Pancreas (tissue), 10 donors: ENCODE measurements at places on chromosomes 7 and 10. TPM values are rescaled to one million over a fixed set of nuclear protein-coding genes. Genes with fewer than 3 reads are reported as not detected.

- no peaks in the 10 kb centered on the region for H3K36me3 ChIP-seq
- no peaks in the 10 kb centered on the region for H3K4me1 ChIP-seq
- no peaks in the 10 kb centered on the region for H3K27me3 ChIP-seq
- H3K27ac ChIP-seq: no peak overlapping the region
- DNase-seq: no peak
- no peak overlapping the region for H3K4me3 ChIP-seq
Observed at GRCh38 chr10:62655337-62655994, 149.1 kb upstream of the ADO start.

- H3K4me3 ChIP-seq: no peak overlapping the region
- H3K36me3 ChIP-seq: no peaks in the 10 kb centered on the region
- no peaks in the 10 kb centered on the region for H3K27me3 ChIP-seq
- H3K4me1 ChIP-seq: no peaks in the 10 kb centered on the region
- H3K27ac ChIP-seq: no peak overlapping the region
Observed at GRCh38 chr10:114584419-114584818, 73.7 kb downstream of the ABLIM1 start.

- no peak overlapping the region for H3K27ac ChIP-seq
- H3K36me3 ChIP-seq: no peaks in the 10 kb centered on the region
- H3K4me3 ChIP-seq: no peak overlapping the region
Observed at GRCh38 chr7:116708248-116708647, 36.3 kb downstream of the MET start.

GRCh38 chr7:37281368-37282092 is 167.1 kb downstream of the ELMO1 start:
- no peaks in the 10 kb centered on the region for H3K27me3 ChIP-seq
- no peak overlapping the region for H3K27ac ChIP-seq
- H3K36me3 ChIP-seq: no peaks in the 10 kb centered on the region
- no peak overlapping the region for H3K4me3 ChIP-seq

DNA sequence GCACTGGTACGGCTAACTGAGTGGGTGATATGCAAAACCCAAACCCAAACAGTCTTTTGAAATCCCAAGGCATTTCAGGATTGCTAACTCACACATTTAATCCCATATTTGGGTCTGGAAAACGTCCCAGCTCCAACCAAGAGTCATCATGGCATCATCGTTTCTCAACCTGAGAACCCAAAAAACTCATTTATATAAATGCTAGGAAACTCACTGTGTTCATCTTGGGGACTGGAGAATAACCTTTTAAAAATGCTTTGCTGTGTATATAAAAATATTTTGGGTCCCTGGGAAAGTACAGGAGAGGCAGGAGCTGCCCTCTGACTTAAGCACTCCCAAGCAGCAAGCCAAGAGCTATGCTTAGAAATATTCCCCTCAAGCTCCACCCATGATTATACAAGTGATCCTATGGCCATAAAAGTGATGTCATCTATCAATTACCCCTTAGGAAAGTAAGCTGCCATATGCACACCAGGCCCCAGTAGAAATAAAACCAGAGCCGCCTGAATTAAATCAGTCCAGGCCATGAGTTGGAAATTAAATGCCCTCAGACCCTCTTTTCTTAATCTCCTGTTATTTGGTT is 352.1 kb downstream of the FRMD4A start:
- no peak overlapping the region for H3K4me3 ChIP-seq
- no peak for DNase-seq
- H3K27ac ChIP-seq: no peak overlapping the region

DNA sequence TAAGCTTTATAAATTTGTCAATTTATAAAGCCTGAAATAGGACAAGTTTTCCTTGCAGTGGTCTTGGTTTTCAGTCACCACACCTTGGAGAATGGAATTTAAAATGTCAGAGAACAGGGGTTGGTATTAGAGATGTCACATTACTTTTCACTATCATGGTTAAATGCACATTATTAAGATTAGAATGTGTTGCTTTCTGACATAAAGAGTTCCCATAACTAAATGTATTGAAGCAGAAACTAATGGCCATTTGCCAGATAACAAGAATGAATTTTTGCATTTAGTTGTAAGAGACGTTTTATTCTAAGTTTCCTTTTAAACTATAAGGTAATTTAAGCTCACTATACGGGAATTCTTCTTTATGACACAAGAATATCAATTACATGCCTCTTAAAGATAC is 172.3 kb downstream of the ARL4A start:
- no peaks in the 10 kb centered on the region for H3K4me1 ChIP-seq
- no peak for DNase-seq
- H3K4me3 ChIP-seq: no peak overlapping the region
- no peak overlapping the region for H3K27ac ChIP-seq
- no peaks in the 10 kb centered on the region for H3K27me3 ChIP-seq

- no peak overlapping the region for H3K27ac ChIP-seq
- H3K4me3 ChIP-seq: no peak overlapping the region
- no peaks in the 10 kb centered on the region for H3K36me3 ChIP-seq
Observed at GRCh38 chr7:139748941-139749340, 28.9 kb downstream of the HIPK2 start.

GRCh38 chr10:125084614-125085257 is 75.6 kb downstream of the CTBP2 start:
- peaks cover 26% of the 10 kb centered on the region for H3K4me1 ChIP-seq
- no peaks in the 10 kb centered on the region for H3K27me3 ChIP-seq
- peak overlapping the region; percentile 96 for H3K27ac ChIP-seq
- DNase-seq: peak; percentile 95
- H3K4me3 ChIP-seq: no peak overlapping the region

DNA sequence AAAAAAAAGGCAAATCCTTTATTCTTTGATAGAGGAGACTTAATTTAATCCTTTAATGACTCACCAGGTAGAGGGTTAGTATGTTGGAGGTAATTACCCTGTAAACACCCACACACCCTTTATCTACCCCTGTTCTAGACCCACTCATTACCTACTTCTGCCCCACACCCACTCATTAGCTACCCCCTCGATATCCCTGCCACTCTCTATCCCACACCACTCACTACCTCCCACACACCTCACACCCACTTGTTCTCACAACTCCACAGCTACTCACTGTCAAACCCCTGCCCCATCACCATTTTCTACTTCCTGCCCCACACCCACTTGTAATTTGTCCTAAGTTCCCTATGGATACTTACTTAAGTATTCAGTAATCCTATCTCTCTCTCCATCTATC is 49.7 kb downstream of the SEC61G start:
- no peaks in the 10 kb centered on the region for H3K4me1 ChIP-seq
- H3K27me3 ChIP-seq: no peaks in the 10 kb centered on the region
- DNase-seq: no peak
- H3K27ac ChIP-seq: no peak overlapping the region

DNA sequence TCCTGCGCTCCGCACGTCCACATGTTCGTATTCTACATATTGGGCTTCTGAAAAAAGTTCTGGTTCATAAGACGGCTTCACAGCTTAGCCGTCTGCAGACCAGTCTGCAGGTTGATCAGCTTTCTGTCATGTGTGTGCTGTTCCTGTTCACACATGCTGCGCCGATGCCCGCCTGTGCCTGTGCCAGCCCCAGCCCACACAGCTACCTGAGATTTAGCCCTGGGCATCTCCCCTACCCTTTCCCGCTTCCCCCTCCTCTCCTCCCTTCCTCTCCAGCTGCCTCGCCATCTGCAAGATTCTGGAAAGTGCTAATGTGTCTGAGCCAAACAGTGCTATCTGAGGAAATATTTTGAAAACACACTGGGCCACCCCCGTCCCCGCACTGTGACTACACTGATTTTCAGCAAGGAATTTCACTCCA is 7.1 kb downstream of the CHST3 start:
- H3K27me3 ChIP-seq: no peaks in the 10 kb centered on the region
- no peak overlapping the region for H3K4me3 ChIP-seq
- DNase-seq: no peak
- H3K36me3 ChIP-seq: no peaks in the 10 kb centered on the region
- no peak overlapping the region for H3K27ac ChIP-seq

The GRM3 gene
- not detected for total RNA-seq

The PRKCQ gene
- 3.4 TPM for total RNA-seq

The CTAGE4 gene
- 0.51 TPM for total RNA-seq

The SNX10 gene
- 4.1 TPM for total RNA-seq

The SAMD9L gene
- total RNA-seq: 2.1 TPM

The SAP25 gene
- 0.92 TPM for total RNA-seq

The TDRD1 gene
- total RNA-seq: 0.34 TPM
